ENCODE measurements at places on chromosomes 12 and 14.

DNA sequence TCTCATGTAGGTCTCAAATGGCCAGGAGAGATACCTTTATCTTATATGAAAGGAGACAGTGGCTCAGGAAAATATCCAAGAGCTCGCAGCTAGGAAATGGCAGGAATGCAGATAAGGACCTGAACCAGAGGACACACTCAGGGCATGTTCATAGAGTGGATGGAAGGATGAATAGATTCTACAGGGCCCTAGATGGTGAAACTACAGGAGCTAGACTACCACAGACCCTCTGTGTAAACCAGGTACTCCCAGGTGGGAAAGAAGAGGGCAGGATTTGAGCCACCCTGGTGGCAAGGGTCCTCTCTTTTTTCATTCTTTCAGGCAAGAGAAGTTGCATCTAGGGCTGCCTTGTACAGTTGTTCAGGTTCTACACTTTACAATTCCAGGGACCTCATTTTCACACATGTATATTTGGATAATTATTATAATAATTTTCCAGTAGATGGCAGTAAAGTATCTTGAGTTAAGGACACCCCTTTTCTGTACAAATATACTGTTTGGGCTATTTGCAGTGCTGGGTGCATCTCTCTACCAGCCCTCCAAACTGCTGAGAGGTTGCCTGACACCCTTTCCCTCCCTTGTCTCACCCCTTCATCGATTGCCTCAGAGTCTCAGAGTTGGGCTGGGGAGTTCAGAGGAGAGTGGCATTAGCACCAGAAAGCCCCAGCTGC, 10.5 kb upstream of the ZDHHC22 start:
- DNase-seq, result no peak

DNA sequence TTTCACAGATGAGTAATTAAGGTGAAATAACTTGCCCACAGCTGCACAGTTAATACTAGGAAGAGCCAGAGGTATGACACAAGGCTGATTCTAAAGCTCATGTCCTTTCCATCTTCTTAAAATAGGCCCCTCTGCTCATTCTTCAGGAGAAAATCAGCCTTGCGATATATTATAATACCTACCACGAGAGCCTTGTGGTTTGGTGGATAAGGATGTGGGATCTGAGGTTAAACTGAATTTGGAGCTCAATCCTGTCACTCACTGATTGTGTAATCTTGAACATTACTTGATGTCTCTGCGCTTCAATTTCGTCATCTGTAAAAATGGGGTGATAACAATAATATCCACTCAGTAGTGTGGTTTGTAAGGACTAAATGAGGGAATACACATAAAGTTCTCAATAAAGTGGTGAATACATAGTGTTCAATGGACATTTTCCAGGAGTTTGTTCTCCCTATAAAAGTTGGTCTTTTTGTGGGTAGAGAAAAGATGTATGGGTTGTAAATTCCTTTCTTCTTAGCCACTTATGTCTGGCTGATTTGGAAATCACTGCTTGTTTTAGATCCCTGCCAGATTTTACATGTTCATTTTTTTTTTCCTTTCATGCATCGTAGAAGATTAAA, 25.1 kb upstream of the ATP2B1 start:
- no peak for DNase-seq

- DNase-seq, result no peak
Observed at GRCh38 chr14:64786296-64787149, 82.3 kb downstream of the PLEKHG3 start.

DNA sequence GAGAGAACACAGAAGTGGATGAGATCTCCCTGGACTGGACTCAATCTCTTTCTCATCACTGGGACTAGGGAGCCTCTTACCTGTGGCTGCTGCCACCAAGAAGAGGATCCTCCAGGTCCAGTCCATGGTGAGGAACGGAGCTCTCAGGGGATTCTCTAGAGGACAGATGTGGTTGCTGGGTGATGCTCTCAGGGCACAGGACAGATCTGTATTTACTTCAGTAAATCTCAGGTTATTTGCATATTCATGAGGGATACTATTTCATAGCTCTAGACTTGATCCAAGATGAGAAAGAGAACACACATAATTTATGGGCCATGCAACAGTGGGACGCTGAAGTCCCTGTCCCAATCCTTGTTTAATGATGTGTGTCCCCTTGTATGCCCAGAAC, 460.5 kb downstream of the TMEM121 start:
- DNase-seq, result no peak

- DNase-seq, result no peak
Observed at GRCh38 chr12:118052324-118053070, 8.5 kb downstream of the WSB2 start.

- DNase-seq, result no peak
Observed at GRCh38 chr12:96034621-96035282, 635 bp downstream of the LTA4H start.

DNA sequence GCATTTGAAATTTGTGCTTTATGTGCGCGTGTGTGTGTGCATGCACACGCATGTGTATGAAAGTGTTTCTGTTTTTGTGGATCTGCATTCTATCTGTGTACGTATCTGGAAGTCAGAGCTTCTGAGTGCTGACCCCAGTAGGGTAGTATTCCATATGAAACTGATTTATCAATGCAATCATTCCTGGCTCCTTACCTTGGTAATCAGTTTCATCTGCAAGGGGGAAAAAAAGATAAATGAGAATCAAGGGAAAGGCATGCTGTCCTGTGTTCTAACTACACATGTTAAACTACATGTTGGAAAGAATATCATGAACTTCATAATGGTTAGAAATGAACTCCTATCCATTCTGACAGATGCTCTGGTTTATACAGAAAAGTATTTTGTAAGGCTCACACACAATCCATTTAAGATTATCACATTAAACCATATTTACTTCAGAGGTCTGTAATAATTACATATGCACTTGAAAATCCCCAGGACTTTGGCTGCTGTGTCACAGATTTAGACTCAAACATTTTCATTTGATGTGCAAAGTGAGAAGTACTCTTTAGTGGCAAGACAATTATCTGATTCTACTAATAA, 276.1 kb upstream of the LMO3 start:
- DNase-seq, result no peak

- no peak for DNase-seq
Observed at GRCh38 chr12:77151030-77151429, 85.7 kb upstream of the E2F7 start.

GRCh38 chr14:68797121-68797670, 4.3 kb upstream of the ZFP36L1 start:
- DNase-seq, result no peak

GRCh38 chr12:108447168-108447832, 67.8 kb upstream of the FICD start:
- DNase-seq, result no peak

GRCh38 chr12:67873355-67873754, 115.9 kb upstream of the IFNG-AS1 start:
- DNase-seq, result no peak

- DNase-seq, result no peak
Observed at GRCh38 chr14:29926228-29926627, 1.4 kb downstream of the PRKD1 start.

DNA sequence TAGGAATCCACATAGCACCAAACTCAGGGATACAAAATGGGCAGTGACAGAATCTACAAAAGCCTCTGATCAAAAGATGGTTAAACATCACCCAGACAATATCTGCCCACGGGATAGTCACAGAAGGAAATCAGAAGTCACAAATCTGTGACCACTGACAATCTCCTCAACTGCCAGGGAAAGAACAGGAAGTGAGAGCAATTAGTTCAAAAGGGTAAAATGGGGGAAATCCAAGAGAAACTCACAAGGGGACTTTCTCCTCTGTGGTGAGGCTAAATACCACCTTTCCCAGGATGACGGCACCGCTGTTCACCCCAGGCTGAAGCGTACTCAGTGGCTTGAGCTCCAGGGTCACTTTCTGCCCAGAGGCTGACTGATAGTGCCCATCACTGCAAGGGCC, 10.7 kb downstream of the TTC5 start:
- DNase-seq, result no peak

DNA sequence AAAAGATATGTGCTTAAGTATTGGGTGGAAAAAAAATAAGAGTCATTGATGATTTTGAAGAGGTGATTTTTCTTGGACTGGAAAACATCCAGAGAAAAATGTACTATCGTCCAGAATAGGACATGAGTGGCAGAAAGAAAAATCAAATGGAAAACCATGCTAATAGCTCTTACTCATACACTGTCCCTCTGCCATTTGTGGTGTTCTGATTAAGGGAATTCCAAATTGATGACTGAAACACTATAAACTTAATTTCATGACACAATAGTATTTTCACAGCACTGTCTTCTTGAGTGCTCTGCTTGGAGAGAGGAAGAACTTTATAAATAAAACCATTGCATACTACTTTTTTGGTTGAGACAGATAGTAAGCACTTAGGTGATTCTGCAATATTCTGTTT, 72.4 kb downstream of the USP15 start:
- DNase-seq, result no peak

DNA sequence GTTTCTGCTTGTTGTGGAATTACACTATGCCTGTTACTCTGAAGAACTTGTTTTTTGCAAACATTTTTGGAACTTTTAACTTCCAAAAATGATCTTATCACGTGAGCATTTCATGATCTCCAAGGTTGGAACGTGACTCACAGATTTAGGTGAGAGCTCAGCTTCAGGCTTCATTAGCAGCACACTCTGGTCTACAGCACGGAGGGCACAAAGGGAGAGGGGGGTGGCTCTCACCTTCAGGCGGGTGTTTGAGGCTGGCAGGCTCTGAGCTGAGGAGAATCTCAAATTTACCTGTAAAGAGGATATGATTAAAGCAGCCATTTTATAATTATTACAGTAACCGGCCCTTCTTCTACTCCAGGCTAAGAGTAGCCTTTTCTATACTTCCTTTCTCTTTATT, 45.3 kb upstream of the PZP start:
- no peak for DNase-seq

- DNase-seq, result no peak
Observed at GRCh38 chr14:22882529-22883172, 371 bp upstream of the REM2 start.

GRCh38 chr12:94286583-94287244, 138.3 kb downstream of the PLXNC1 start:
- DNase-seq, result no peak

- DNase-seq, result no peak
Observed at GRCh38 chr12:26275313-26276131, 80.1 kb downstream of the SSPN start.

DNA sequence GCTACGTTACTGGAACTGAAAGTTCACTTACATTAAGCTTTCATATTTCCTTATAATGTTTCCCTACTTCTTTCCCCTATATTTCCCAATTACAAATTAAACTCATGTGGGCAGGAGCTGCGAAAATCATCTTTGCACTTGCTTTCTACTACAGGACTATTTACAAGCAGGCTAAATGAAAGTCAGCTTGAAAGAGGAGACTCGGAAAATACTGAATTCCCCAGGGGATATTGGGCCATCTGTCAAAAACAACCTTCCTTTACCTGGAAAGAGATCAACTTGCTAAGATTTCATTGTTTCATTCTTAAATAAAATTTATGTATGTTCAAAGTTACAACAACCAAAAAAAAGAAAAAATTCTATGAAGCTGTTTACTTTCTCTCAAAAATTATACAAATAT, 92.8 kb upstream of the BBS10 start:
- DNase-seq, result no peak

- no peak for DNase-seq
Observed at GRCh38 chr12:120466560-120467315, 2.8 kb downstream of the SRSF9 start.

GRCh38 chr12:11685716-11686115, 36.2 kb downstream of the ETV6 start:
- DNase-seq, result no peak

- no peak for DNase-seq
Observed at GRCh38 chr12:101696251-101697196, 916 bp upstream of the CHPT1 start.

GRCh38 chr12:12642916-12643315, 31.2 kb downstream of the CREBL2 start:
- no peak for DNase-seq

- DNase-seq, result no peak
Observed at GRCh38 chr12:28870839-28871440, 278.1 kb upstream of the FAR2 start.

DNA sequence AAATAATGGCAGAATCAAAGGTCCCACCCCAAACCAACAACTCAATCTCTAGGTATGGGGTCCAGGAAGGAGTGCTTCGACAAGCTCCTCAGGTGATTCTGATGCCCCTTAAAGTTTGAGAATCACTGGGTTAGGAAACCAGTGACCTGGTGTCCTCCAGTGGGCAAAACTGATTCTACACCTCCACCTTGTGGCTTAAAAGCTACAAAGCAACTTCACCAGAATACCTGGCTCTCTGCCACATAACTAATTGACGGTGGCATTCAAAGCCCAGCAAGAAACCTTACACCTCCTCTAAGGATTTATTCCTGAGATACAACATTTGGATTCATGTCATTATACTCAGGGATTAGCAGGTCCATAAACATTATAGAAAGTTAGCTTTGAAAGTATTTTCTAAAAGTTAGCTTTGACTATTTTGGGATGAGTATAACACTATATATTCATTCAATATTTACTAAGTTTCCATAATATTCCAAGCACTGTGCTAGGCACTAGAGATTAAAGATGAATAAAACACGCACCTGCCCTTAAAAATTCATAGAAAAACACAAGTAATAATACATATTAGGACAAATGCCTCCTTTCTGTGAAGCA, 45.4 kb downstream of the DCAF5 start:
- DNase-seq, result peak; percentile 43

GRCh38 chr12:89695830-89696229, 12.8 kb downstream of the ATP2B1 start:
- DNase-seq, result no peak

- DNase-seq, result no peak
Observed at GRCh38 chr14:104326848-104327247, 188.5 kb downstream of the KIF26A start.

DNA sequence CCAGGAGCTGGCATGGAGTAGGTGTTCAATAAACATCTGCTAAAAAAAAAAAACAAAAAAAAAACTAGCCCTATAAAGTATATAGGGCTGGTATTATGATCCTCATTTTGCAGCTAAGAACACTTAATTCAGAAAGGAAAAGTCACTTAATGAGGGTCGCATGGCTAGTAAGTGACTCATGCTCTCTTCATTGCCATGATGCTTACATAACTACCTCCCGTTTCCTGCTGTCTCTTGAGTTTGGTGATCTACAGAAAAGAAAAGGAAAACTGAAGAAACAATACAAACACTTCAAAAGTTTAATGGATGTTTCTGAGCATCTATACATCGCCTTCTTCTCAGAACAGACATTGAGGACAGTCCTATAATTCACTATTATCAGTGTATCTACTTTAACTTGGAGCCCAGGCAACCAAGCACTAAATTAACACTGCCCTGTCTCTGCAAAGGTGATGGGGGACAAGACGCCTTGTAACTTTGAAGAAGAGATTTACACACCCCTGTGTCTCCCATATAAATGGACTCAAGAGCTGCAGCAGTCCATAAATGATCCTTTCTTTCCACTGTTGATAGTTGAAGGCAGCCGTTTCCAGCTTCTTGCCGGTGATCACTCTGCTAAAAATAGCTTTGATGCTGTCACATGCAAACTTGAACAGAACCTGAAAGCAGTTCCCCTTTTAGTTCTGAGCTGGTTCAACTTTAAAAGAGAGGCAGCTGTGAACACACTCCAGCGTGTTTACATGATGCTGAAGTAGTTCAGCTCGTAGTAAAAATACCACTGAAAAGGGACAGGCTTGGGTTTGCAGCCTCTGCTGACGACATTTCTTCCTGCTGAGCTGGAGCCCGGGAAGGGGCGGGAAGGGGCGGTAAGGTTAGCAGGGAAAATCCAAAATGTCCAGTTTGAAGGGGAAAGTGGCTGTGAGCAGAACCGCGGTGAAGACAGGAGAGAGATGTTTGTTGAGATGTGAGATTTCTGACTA, 113.3 kb downstream of the FOXN3 start:
- DNase-seq, result no peak

All from LNCaP clone FGC (cell line).